ENCODE measurements at places on chromosomes 4 and X.

DNA sequence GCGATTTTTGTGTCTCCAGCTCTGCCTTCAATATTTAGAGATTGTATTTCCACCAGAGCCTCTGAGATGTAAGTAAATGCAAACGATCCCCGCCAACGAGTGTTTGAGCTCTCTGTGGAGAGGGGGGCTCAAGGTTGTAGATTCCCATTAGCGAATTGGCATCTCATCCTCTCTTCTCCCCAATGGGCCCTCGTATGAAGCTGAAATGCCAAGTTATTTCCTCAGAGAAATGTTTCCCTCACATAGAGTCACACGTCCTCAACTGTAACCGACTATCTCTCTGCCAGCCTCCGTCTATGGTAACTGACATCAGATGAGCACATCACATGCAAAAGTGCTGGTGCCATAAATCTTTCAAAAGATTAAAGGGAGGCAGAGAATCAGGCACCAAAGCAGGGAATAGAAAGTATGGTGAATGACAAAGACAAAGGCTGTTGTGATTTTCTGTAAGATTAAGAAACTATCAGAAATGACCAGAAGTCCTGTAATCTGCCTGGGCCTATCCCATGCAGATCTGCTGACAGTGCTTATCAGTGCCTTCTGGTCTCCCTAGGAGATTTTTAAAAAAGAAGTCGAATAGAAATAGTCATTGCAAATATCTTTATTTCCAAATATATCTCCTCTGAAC, 157.1 kb downstream of the PDGFRA start:
- no peak for DNase-seq

GRCh38 chr4:7212921-7213320, 20.6 kb downstream of the SORCS2 start:
- DNase-seq = no peak

DNA sequence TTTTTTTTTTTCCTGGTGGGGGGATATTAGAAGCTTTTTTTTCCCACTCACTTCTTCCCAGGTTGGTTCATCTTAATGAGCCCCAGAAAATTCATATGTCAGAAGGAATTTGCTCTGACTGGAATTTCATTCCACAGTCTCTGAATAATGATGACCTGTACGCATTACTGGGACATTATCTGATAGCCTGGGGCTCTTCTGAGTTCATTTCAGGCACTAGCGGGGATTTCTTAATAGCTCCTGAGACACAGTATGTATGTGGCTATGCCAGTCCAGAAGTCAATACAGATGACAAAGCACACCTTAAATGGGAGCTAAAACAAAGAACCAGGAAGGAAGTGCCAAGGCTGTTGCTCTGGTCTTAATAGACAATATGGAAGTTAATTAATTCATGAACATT, 295.2 kb upstream of the IGFBP7 start:
- DNase-seq = no peak

GRCh38 chr4:60384516-60384915, 815.6 kb upstream of the ADGRL3 start:
- no peak for DNase-seq

DNA sequence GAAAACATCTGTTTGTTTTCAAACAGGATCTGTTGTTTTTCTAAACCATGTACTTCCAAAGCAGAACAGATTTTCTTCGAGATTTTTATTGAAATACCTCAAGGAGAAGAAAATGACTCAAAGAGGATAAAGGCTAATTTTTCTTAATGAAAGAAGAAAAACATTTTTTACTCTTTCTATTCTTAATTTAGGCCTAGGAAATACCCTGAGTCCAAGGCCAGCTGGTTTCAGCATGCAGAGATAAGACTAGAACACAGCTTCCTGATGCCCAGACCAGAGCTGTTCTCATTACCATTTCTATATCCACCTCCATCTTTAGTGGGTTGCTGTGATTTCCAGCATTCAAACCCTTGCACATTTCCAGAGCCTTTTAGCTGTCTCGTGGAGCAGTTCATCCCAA, 18.3 kb downstream of the GAB1 start:
- no peak for DNase-seq

- no peak for DNase-seq
These were observed 204.3 kb downstream of the PCDH7 start for GRCh38 chr4:30924495-30924894.

DNA sequence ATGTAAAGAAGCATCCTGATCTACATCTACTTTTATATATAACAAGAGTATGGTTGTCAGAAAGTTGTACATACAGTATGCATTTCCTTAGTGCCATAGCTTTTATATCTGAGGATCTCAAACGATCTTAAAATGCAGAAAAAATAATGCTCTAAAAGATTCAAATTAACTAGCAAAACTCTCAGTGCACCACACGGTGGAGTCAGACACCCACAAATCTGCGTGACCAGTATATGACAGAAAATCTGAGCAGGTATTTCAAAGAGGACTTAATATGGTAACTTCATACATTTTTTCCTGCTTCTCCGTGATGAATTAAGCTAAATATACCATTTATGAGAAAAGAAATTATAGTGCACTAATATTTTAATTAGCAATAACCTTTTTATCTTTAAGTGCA, 803.0 kb downstream of the DMD start:
- DNase-seq = no peak

DNA sequence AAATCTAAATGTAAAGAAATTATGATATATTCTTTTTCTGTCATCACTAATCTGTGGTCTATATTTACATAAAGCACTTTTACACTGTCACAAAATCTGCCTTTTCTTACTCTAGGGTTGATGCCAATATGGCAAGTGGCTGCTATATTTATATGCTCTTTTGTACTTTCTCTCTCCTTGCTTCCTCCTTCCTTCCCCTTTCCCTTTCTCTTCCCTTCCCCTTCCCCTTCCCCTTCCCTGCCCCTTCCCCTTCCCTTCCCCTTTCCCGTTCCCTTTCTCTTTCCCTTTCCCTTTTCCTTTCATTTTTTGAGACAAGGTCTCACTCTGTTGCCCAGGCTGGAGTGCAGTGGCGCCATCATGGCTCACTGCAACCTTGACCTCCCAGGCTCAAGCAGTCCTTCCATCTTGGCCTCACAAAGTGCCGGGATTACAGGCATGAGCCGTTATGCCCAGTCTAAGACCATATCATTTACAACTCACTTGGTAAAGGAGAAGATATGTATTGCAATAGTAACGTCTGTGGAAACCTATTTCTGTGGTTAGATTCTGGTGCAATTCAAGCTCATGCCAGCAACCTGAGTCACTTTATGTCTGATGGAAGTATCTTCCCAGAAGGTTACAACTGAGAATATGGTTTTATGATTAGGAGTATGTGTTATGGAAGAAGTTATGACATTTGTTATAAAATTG, 13.9 kb upstream of the PLAC8 start:
- DNase-seq = no peak

GRCh38 chrX:15804563-15804962, 14.3 kb downstream of the ZRSR2 start:
- no peak for DNase-seq

GRCh38 chrX:15158736-15159406, 111.0 kb downstream of the ASB9 start:
- no peak for DNase-seq

- no peak for DNase-seq
These were observed 69.9 kb downstream of the MFAP3L start for GRCh38 chr4:169956091-169956843.

- no peak for DNase-seq
These were observed 639.0 kb downstream of the CENPC start for GRCh38 chr4:66906314-66906713.

DNA sequence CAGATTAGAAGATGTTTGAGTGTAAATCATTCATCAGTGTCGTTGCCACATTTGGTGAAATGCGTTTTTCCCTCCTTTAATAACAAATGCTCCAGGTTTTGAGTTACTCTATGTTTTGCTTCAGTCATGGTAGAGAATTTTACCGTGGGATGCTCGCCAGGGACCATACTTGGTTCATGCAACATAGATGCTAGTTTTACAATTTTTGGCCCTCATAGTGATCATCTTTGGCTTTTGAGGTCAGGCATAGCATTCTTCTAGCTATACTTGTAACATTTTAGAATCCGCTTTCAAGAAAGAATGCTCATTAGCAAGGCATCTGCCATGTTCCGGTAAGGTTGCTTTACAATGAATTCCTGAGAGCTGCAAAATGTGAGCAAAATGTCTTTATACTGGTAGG, 147.2 kb downstream of the SPCS3 start:
- DNase-seq = no peak

DNA sequence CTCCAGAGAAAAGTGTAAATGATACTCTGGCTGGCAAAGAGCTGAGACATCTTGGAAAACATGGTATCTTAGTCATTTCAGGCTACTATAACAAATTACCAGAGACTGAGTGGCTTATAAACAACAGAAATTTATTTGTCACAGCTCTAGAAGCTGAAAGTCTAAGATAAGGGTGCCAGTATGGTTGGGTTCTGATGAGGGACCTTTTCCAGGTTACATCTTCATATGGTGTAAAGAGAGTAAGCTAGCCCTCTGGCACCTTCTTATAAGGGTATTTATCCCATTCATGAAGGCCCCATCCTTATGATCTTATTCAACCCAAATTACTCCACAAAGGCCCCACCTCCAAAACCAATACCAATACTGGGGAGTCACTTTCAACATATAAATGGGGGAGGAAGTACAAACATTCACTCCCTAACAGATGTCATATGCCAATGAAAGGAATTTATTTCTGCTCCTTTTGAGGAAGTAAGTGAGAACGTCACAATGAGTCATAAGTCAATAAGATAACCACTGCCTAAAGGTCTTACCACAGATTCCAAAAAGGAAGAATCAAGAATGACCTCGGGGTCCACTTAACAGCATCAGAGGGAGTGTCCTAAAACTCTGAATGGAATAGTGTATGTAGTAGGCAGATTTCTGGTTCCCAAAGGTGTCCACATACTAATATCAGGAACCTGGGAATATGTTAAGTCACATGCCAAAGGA, 246.6 kb downstream of the OPHN1 start:
- DNase-seq = no peak

GRCh38 chr4:121998024-121998423, 46.2 kb upstream of the TRPC3 start:
- DNase-seq = no peak

GRCh38 chr4:181504924-181505323, 738.3 kb upstream of the TENM3 start:
- no peak for DNase-seq

- DNase-seq = no peak
These were observed 12.2 kb downstream of the SULT1B1 start for GRCh38 chr4:69748173-69748572.

GRCh38 chr4:56681853-56682525, 893 bp upstream of the HOPX start:
- DNase-seq = no peak

GRCh38 chr4:61507091-61507490, 307.0 kb downstream of the ADGRL3 start:
- no peak for DNase-seq

DNA sequence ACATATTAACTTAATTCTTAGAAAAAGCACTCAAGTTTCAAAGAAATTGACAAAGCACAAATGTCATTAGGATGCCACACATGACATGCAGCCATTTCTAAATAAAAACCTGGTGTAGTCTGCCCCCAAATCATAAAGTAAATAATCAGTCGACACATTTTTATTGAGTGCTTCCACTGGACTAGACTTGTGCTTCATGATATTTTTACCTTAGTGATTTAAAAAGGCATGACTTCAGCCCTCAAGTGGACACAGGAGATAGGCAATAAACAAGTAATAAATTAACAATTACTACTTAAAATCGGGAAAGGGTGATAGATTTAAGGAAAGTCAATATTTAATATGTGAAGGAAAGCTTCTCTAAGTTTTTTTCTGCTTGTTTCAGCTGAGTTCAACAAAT, 7.6 kb downstream of the TRAM1L1 start:
- no peak for DNase-seq

DNA sequence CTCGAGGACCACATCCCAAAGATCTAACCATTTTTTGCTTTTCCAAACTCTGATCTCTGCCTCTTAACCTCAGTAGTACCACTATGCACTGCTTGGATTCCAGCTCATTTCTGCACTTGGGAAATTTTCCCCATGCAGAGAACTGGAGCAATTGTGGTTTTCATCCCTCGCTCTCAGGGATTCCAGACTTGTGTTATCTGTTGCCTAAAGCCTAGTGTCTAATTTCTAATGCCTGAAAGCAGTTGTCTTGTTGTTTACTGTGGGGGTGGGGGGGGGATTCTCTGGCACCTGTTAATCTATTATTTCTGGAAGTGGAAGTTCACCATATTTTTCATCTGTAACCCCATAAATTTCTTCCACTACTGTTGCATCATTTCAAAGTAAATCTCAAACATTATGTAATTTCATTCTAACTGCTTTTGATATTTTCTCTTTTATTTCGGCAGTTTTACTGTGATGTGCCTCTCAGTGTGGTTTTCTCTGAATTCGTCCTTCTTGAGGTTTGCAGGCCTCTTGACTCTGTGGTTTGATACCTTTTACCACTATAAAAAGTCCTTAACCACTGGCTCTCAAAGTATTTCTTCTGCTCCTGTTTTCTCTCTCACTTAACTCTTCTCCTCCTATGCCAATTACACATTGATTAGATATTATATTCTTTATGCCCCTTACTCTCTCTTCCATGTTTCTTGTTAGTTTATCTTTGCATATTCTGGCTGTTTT, 205.6 kb upstream of the EOLA2 start:
- DNase-seq = no peak

GRCh38 chr4:88456670-88457306, at the start of gene HERC5:
Gene HERC5 (plus strand): TSS chr4:88457119. CDS start chr4:88457270, 151 bp downstream.
- DNase-seq = peak; percentile 84

GRCh38 chr4:47210828-47211227, 179.5 kb downstream of the GABRB1 start:
- DNase-seq = no peak

- DNase-seq = no peak
These were observed 764 bp upstream of the MTHFD2L start for GRCh38 chr4:74157154-74157553.

DNA sequence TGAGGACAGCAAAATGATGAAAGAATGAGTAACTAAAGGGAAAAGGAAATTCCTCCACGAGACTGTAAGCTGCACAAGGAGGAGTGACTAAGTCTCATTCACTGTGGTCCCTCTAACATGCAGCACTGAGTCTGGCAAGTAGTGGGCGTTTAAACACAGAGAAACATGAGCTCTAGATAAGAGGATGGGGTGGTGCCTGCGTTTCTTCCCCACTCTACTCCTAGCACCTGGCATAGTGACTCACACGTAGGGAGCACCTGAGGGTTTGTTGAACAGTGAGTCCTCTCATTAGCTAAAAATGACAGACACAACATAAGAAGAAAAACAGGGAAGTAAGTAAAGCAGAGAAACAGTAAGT, 105.8 kb upstream of the CBR4 start:
- no peak for DNase-seq

DNA sequence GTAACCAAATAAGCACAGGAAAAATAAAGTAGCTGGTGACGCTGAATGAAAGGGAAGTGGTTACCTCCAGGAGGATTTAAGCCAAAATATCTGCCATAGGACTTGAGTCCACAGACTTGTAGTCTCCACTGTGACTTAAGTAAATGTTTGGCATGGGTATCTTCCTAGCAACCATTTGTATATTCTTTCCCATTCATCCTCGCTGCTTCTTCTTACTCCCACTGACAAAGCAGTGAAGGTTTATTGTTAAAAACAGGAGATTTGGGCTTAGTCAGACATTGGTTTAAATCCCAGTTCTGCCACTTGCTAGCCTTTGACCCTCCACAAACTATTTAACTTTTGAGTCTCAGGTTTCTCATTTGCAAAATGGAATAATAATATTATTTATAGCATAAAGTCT, 22.3 kb downstream of the COL4A6 start:
- no peak for DNase-seq
